Hippocampal formation (tissue), 2 donors: ENCODE measurements at places on chromosomes 2 and 18.

- DNase-seq = no peak
These were observed 13.3 kb downstream of the TTC27 start for GRCh38 chr2:32641180-32641579.

GRCh38 chr2:227106845-227107759, 56.9 kb downstream of the COL4A4 start:
- DNase-seq = peak; percentile 33

- DNase-seq = peak; percentile 82
These were observed at the start of gene ITPRID2 for GRCh38 chr2:181891258-181891965. Gene ITPRID2, plus strand, starts transcription at chr2:181891730. Its CDS starts 337 bp downstream, at chr2:181892067.

- DNase-seq = no peak
These were observed 326.2 kb upstream of the MEX3C start for GRCh38 chr18:51523671-51524070.

GRCh38 chr2:196610796-196611195, 28.7 kb upstream of the CCDC150 start:
- no peak for DNase-seq
